ENCODE measurements at places on chromosomes 12 and 14.

DNA sequence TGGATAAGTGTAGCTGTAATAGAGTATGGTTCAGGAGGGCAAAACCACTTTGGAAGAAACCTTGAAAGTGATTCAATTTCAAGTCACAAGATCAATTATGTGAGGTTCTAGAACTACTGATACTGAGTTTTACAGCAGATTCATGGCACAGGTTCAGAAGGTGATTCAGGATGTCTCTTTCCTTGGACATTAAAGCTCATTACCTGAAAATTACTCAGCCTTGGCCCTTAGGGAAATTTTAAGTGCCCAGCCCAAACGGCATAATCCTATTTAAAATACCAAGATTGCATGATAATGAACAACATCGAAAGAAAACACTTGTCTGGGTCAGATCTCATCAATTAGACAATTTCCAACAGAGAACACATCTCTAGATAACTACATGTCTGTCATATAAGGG, 70.2 kb upstream of the SLC38A2 start:
- no peak for DNase-seq

DNA sequence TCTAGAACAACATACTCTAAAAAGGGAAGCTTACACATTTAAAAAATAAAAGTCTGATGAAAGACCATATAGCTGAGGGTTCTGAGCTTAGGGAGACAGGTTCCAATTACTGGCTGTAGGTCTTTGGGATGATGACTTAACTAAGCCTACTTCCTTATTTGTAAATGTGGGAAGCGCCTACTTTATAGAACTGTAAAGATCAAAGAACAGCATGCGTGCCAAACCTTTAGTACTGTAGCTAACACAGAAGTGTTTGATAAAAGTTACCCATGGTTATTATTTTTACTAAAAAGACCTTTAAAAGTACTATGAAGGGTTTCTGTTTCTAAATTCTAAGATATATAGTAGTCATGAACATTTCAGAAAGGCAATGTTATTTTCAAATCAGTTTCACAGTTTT, 35.7 kb downstream of the STK38L start:
- no peak for DNase-seq

GRCh38 chr12:88706286-88706685, 126.0 kb upstream of the KITLG start:
- no peak for DNase-seq

DNA sequence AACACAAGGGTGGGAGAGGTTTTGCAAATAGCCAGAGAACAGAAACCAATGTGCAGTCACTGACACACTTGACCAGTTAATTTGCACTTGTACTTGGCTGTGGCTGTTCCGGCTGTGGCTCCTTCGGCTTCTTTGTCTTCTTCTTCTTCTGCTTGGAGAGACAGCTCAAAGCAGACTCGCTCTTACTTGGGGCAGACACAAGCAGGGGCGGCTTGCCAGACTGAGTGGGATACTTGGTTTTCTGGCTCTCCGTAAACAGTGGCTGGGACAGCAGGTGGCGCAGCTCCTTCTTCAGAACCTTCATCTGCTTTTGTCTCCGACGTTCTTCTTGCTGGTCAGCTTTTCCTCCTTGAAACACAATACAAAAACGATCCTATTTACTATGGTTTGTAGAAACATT, 25.0 kb downstream of the OTUB2 start:
- DNase-seq = no peak

- no peak for DNase-seq
These were observed 1154.8 kb downstream of the TMEM121 start for GRCh38 chr14:106681161-106681560.

Data from stimulated activated CD4-positive, alpha-beta T cell treated with anti-CD3 and anti-CD28 coated beads, TNF-alpha, amount 100 ng/mL, for 4 hours (primary cell).